Bronchial smooth muscle cell (primary cell): ENCODE measurements at places on chromosomes 1 and 21. TPM values are rescaled to one million over a fixed set of nuclear protein-coding genes. Genes with fewer than 3 reads are reported as not detected.

RIMKLA gene
- under 0.01 TPM in 1 of 2 replicates, not detected in the other for total RNA-seq

GUK1 gene
- total RNA-seq = 499 and 617 TPM in 2 replicates

RGS7 gene
- under 0.01 and 0.17 TPM in 2 replicates for total RNA-seq

FAM177B gene
- total RNA-seq = not detected in 2 replicates

KCNE1 gene
- total RNA-seq = 0.16 and 0.17 TPM in 2 replicates

CLCC1 gene
- 22.5 and 24.8 TPM in 2 replicates for total RNA-seq

HHIPL2 gene
- total RNA-seq = 0.95 and 2.1 TPM in 2 replicates

CSF3R gene
- under 0.01 TPM in 2 replicates for total RNA-seq

ICOSLG gene
- total RNA-seq = 0.09 and 0.16 TPM in 2 replicates

HTR6 gene
- total RNA-seq = under 0.01 TPM in 1 of 2 replicates, not detected in the other

OR2T35 gene
- not detected in 2 replicates for total RNA-seq

LAD1 gene
- 0.26 TPM in 1 of 2 replicates, not detected in the other for total RNA-seq

PIGV gene
- total RNA-seq = 12.2 and 14.7 TPM in 2 replicates

NIBAN1 gene
- total RNA-seq = 42.1 and 58.6 TPM in 2 replicates

PHF13 gene
- 10.9 and 12.4 TPM in 2 replicates for total RNA-seq

LCE1B gene
- total RNA-seq = not detected in 2 replicates

LCE2B gene
- total RNA-seq = not detected in 2 replicates

POGK gene
- 13.6 and 14.1 TPM in 2 replicates for total RNA-seq

OLFML3 gene
- total RNA-seq = 140 and 177 TPM in 2 replicates

RHOU gene
- 0.17 and 1.4 TPM in 2 replicates for total RNA-seq

NBPF4 gene
- not detected in 2 replicates for total RNA-seq

PLA2G2D gene
- not detected in 2 replicates for total RNA-seq

ADCY10 gene
- 0.16 and 0.17 TPM in 2 replicates for total RNA-seq

FCAMR gene
- under 0.01 TPM in 1 of 2 replicates, not detected in the other for total RNA-seq

DENND2C gene
- total RNA-seq = 1.5 and 3.0 TPM in 2 replicates

SLC45A1 gene
- 1.4 and 2.6 TPM in 2 replicates for total RNA-seq

TRIM17 gene
- 0.16 and 0.34 TPM in 2 replicates for total RNA-seq

CCDC181 gene
- total RNA-seq = 0.34 and 0.47 TPM in 2 replicates

LDLRAD1 gene
- not detected in 2 replicates for total RNA-seq

CAMK2N1 gene
- 9.4 and 40.8 TPM in 2 replicates for total RNA-seq

CTSK gene
- total RNA-seq = 176 and 280 TPM in 2 replicates

ZDHHC18 gene
- 2.8 and 5.1 TPM in 2 replicates for total RNA-seq

ATP1A2 gene
- total RNA-seq = 0.16 and 0.60 TPM in 2 replicates

CD53 gene
- total RNA-seq = not detected in 2 replicates

TSTD1 gene
- total RNA-seq = 0.60 and 15.4 TPM in 2 replicates

PLCH2 gene
- total RNA-seq = 0.16 and 0.43 TPM in 2 replicates

ACKR1 gene
- total RNA-seq = not detected in 2 replicates

CDA gene
- 0.63 TPM in 1 of 2 replicates, not detected in the other for total RNA-seq

GBP6 gene
- total RNA-seq = 0.17 TPM in 1 of 2 replicates, not detected in the other

CYB5RL gene
- total RNA-seq = 6.7 and 8.2 TPM in 2 replicates

CYP4Z1 gene
- total RNA-seq = not detected in 2 replicates

SLAMF8 gene
- total RNA-seq = not detected in 2 replicates

WASF2 gene
- 15.8 and 19.2 TPM in 2 replicates for total RNA-seq

HES3 gene
- not detected in 2 replicates for total RNA-seq

DESI2 gene
- total RNA-seq = 24.3 and 27.7 TPM in 2 replicates

CFAP45 gene
- total RNA-seq = 0.79 and 1.0 TPM in 2 replicates

HMGB4 gene
- total RNA-seq = not detected in 2 replicates

MAGI3 gene
- 10.9 and 11.2 TPM in 2 replicates for total RNA-seq

ID3 gene
- total RNA-seq = 78.9 and 285 TPM in 2 replicates
